Stimulated activated naive CD8-positive, alpha-beta T cell treated with anti-CD3 and anti-CD28 coated beads, Interleukin-15, amount 100 ng/mL, for 72 hours (primary cell): ENCODE measurements at places on chromosomes 7 and 10.

- DNase-seq = peak; percentile 15
Observed at GRCh38 chr7:128167042-128167701, 73.9 kb upstream of the LEP start.

DNA sequence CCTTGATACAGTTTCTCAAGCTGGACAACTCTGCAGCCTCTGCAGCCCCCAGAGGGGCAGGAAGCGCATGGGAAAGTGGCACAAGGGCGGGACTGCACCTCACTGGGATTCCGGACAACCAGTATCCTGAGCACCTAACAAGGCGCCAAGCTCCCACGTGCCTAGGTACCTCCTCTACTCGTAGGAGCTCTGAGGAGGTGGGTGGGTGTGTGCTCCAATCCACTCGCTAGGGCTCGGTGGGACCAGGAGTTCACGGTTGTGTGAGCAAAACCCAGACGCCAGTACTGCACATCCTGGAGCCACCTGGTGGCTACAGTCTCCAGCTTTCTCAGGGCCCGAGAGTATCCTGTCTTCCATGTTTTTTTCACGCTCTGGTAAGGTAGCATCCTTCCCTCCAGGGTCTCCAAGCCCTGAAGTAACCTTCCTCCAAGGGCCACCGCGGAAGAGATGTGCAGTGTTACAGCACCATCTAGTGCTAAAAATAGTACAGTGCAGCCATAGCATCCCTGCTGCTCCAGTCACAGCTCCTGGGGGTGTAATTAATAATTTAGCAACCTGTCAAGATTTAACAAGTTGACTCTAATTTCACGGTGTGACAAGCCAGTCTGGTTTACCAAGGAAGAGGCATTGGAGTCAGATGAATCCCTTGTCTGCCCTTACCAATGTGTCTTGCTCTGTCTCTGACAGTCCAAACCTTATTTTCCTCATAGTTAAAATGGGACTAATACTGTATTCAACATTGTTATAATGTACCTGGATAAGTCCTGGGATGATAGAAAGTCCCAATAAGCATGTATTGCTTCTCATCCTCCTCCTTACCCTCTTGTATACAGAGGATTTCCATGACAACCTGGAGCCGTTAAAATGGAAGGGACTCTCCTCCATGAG lies 70.4 kb downstream of the HERPUD2 start:
- DNase-seq = peak; percentile 32

- no peak for DNase-seq
Observed at GRCh38 chr7:77348371-77348813, 67.8 kb downstream of the GSAP start.

DNA sequence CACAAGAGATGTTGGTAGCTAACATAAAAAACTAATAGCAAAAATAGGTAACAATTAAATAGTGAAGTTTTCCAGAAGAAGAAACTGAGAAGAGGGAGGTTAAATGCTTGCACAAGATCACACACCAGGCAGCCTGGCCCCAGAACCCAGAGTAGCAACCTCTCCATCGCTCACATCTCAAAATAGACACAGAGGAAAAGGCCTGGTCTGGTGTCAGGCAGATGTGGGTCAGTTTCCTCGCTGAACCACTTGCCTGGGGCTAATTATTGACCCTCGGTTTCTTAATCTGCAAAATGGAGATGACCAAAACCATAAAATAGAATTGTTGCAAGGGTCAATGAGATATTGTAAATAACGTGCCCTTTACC lies 44.5 kb upstream of the STK17A start:
- DNase-seq = no peak

- no peak for DNase-seq
Observed at GRCh38 chr7:143882020-143882603, 19.9 kb downstream of the TCAF1 start.

DNA sequence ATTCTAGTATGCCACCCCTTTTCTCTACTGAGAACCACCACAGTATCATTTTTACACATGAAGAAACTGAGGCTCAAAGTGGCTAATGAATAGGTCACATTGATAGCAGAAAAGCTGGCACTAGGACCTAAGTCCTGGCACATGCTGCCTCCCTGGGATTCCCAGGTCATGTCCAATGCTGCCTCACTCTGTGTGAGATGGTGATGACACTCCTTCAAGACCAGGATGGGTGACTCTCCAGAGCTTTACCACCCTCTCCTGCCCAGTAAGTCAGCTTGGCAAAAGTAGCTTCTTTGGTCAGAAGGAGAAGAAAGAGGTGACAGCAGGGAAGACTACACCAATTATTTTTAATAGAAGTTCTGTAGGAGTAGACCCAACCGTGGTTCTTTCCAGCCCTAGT lies 13.3 kb upstream of the AKR1B10 start:
- DNase-seq = no peak

DNA sequence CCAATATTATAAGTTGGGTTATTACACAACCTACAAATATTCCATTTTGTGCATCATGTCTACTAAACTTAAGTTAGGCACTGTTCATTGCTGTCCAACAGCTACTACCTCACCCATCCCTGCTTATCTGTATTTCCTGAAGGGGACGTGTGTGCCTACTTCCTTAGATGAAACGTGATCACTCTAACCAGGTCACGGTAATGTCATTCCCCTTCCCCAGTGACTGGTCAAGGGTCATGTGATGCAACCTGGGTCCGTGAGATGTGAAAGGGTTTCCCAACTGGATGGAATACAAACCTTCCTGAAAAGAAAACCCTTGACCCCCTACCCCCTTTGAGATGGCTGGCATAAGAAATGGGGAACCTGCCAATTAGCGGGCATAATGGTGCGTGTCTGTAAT lies 1.6 kb upstream of the NSMCE4A start:
- DNase-seq = no peak

GRCh38 chr10:86366033-86366901 lies at the start of gene GRID1:
TSS of gene GRID1 (minus strand) at chr10:86366795.
- DNase-seq = peak; percentile 18

DNA sequence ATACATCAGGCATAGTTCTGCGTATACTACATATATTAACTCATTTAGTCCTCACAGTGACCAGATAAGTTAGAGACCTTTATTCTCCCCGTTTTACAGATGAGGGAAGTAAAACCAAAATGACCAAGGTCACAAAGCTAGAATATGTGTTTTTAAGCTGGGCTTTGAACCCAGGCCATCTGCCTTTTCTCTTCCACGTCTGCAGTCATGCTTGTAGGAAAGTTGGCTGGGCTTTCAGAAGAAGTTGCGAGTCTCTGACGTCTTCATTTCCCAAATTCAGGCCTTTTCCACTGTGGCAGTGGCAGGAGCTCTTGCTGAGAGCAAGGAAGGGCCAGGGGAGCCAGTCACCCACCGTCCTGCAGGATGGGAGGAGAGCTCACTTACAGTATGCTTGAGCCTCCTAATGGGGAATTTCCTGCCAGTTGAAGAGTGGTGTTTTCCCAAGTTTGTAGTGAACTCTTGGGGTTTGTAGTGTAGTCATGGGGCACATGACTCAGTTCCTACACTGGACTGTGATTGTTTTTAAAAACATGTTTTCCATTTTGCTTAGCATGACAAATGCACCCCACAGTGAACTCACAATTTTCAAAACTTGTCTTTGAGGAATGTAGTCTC lies 34.2 kb downstream of the CYP17A1 start:
- peak; percentile 23 for DNase-seq

- DNase-seq = no peak
Observed at GRCh38 chr10:24451325-24451820, 242.4 kb downstream of the KIAA1217 start.

DNA sequence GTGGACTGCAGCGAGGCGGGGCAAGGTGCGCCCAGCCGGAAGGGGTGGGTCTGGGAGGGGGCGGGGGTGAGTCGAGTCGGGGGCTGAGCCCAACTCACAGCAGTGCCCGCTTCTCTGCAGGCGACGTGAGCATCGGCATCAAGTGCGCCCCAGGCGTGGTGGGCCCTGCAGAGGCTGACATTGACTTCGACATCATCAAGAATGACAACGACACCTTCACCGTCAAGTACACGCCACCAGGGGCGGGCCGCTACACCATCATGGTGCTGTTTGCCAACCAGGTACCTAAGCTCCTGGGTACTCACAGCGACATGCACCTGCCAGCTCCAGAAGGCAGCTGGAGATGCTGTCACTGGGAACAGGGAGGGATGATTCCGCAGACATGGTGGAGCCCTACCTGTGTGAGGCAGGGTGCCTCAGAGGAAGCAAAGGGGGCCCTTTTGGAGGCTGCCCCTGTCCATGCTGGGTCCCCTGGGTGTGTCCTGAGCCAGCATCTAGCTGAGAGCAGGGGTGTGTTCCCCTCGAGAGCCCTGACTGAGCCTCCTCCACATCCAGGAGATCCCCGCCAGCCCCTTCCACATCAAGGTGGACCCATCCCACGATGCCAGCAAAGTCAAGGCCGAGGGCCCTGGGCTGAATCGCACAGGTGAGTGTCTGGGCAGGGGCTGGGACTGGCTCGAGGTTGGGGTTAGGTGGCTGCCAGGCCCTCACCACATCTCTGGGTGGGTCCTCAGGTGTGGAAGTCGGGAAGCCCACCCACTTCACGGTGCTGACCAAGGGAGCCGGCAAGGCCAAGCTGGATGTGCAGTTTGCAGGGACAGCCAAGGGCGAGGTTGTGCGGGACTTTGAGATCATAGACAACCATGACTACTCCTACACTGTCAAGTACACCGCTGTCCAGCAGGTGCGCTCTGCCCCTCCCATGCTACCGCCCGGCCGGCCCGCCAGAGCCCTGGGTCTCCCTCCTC lies 12.8 kb downstream of the FLNC start:
- DNase-seq = no peak

DNA sequence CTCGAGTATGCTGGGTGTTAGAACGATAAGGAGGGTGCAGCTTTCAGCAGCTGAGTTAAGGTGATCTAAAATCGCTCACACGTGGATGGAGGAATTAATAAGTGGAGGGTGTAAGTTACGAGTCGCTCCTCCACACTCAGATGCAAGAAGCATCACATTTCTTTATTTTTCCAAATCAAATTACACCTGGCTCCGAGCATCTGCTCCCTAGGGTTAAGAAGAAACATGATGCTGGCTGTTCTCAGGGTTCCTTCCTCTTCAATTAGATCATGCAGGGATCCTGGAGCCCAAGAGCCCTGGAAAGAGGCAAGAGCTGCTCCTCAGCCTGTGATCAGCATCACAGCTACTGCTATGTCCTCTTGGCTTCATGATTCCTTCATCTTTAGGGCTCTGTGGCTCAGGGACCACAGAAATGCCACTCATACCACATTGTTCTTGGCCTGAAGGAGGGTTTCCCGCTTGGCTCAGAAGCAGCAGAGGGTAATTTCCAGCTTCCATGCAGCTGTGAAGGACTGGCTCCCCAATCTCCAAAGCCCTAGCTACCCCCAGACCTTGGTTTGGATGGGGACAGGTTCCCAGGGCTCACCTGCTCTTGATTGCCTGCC lies 235.9 kb upstream of the ZNF32 start:
- DNase-seq = no peak

DNA sequence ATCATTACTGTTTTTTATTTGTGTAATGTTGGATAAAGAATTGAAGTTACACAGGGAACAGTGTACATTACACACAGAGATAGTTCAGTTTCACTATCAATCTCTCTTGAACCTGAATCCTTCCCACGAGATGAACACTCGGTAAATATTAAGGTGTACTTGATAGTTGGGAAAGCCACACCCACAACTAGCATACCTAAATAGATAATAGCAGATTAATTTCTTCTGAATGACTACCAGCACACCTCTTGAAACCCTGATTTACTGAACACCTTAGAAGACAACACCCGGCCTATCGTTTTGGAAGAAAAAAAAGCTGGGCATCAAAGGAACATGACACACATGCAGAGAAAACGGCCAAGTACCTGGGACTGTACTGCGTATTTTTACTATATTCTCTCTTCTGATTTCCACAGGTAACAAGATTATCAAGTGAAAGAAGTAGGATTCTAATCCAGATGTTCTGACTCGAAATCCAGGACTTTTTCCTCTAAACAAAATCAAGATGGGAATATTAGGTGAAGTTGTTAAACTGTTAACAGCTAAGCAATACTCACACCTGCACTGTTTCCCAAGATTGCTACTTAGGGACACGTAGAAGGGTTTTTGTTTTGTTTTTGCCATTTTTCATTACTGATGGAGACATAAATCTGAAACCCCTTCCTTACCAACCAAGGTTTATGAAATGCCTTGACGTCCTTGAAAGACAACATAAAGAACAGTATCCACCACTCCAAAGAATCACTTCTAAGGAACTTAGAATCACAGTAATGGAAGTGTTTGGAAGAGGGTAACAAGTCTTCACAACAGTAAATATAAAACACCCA lies 1.0 kb downstream of the CCDC186 start:
- DNase-seq = no peak

- peak; percentile 41 for DNase-seq
Observed at GRCh38 chr7:45978010-45978681, 57.1 kb upstream of the IGFBP3 start.

DNA sequence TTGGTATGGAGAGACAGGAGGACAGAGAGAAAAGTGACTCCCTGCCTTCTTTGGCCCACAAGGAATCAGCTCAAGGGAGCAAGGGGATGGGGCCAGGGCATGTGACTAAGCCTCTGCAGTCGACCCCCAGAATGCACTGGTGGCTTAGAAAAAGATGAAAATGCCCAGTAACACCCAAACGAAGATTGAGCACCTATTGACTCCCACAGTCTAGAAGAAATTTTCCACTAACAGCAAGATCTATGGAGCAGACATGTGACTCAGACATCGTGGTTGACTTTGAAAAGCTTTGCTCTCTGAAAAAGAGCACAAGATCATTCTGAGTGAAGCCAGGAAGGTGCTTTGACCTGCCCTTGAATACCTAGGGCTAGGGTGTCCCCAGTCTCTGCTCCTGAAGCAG lies 586.0 kb downstream of the CALN1 start:
- DNase-seq = no peak

DNA sequence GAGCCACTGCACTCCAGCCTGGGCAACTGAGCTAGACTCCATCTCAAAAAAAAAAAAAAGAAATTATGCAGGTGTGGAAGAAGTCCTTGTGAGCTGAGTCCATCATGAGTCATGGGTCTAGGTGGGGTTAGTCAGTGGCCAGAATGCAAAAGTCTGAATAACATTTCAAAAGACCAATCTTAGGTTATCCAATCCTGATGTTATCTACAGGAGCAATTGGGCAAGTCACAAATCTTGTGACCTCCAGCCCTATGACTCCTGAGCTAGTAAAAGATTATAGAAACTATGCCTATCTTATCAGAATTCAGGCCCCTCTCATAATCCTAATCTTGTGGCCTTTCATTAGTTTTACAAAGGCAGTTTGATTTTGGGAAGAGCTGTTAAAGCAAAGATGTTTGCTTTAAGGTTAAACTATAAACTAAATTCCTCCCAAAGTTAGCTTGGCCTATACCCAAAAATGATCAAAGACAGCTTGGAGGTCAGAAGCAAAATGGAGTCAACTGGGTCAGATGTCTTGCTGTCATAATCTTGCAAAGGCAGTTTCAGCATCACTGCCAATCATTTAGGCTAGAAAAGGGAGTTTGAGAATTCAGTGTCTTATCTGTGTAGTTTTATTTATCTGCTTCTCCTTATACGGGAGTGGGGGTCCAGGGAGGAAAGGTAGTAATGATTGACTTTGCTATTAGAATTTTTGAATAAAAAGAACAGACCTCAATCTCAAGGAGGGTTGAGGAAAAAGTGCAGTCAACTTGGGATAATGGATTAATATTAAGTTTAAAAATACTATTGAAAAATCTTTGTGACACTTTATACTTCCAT lies 71.2 kb upstream of the TRIM24 start:
- DNase-seq = no peak
